GM04503 (cell line): ENCODE measurements at places on chromosomes 6 and 20.

DNA sequence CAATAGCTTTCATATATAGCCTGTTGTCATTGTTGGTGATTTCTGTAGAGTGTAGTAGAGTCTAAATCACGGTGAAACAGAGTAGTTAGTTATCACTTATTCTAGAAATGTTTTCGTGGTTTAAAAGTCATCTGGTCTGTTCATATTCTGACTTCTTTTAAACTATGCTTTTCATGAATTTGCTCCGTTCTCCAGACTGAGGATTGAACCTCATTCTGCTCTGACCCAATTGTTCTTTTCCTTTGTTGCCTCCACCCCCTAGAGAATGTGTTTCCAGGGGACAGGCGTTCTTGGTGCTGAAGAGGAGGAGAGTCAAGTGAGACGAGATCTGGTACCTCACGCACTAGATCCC lies 748 bp upstream of the ZNF292 start:
- DNase-seq = no peak

DNA sequence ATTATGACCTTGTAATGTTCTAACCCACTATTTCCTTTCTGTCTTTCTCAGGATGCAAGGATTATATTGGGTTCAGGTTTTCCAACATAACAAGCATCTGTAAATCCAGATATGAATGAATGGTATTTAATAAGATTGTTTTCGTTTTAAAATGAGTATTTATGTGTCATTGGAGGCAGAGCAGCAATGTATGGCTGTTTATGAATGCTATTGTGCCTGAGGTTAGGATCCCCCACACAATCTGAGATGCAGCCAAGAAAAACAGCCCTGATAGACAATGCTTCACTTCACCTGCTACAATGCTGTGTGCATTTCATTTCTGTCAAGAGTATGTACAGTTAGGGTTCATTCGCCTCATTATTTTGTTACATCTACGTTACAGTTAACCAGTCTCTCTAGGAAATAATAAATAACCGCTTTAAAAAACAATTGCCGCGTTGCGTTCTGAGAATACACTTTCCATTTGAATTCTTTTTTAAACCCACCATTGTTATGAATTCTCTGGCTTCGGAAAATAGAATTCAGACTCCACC lies 19.6 kb downstream of the TFAP2A start:
- DNase-seq = no peak

DNA sequence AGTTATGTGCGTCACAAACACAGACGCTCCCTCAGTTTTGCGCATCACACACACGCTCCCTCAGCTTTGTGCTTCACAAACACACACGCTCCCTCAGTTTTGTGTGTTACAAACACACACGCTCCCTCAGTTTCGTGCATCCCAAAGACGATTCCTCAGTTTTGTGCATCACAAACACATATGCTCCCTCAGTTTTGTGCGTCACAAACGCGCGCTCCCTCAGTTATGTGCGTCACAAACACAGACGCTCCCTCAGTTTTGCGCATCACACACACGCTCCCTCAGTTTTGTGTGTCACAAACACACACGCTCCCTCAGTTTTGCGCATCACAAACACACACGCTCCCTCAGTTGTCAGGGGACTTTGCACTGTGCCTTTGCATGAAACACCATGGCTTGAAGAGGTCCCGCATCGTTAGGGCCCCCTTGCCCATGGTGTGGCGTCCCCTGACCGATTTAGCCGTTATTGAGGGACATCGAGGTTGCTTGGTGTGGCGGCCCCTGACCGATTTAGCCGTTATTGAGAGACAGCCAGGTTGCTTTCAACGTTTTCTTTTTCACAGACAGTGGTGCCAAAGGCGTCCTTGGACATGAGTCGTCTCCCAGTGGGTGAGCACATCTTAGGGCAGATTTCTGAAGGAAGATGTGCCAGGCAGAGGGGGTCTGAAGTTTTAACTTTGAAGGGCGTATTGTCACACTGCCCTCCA lies 28.1 kb upstream of the MYT1 start:
- no peak for DNase-seq

- DNase-seq = no peak
These were observed 184.3 kb downstream of the CARMIL1 start for GRCh38 chr6:25463441-25463840.

DNA sequence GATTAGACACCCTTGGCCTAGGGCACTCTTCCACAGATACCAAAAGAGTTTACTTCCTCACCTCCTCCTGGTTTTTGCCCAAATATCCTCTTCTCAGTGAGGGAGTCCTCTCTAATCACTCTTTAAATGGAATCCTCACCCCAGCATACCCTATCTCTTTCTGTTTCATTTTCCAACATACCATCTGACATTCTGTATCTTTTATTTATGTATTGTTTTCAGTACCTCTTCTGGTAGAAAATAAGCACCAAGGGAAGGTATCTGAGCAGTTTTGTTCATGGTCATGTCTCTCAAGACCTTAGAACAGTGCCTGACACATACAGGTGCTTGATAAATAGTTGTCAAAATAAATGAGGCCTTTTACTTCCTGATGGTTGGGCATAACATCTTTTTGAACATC lies 55.1 kb downstream of the KIAA0408 start:
- no peak for DNase-seq
